ENCODE measurements at places on chromosomes 16 and 17.

DNA sequence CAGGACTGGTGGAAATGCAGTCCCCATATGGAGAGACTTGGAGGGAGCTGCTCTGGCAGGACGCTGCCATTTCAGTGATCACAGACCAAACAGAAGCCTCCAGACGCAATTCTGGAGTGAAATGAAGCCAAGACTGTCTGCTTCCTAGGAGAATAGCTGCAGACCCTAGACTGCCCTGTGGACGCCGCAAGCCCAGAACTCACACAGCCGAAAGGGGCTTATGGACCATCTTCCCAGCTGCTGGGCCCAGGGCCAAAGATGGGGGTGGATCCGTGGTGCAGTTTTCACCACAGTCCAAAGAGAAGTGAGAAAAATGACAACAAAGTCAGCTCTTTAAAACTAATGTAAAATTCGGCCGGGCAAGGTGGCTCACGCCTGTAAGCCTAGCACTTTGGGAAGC lies 165.7 kb downstream of the CBLN1 start:
- DNase-seq: no peak

DNA sequence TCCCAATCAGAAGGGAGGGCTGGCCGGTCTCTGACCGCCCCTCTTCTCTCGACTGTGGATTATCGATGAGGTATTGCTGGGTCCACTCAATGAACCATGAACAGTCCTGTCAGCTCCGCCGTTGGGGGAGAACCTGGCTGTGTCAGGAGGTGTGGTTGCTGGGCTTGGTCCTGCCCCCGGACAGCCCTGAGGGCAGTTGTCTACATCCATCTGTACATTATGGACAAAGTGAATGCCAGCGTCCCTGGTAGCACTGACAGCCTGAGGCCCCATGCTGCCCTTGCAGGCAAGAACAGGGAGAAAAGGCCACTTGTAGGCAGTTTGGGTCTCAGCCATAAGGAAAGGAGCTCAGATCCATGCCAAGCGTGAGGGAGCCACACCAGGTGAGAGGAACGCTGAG lies 38.9 kb downstream of the ST3GAL2 start:
- no peak for DNase-seq

DNA sequence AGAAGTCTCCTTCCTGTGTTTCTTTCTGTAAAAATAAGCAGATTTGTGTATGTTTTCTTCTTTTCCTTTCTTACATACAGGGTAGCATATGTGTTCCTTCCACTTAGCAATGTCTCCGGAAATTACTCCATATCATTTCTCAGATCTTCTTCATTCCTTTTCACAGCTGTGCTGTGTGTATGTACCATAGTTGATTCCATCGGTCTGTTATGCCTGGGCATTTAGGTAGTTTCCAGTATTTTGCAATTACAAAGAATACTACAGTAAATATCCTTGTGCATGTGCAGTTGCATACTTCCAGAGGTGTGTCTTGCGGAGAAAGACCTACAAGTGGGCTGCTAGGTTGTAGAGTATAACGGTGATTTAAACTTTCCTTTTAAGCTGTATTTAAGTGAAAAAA lies 69.8 kb downstream of the CLEC16A start:
- DNase-seq: no peak

DNA sequence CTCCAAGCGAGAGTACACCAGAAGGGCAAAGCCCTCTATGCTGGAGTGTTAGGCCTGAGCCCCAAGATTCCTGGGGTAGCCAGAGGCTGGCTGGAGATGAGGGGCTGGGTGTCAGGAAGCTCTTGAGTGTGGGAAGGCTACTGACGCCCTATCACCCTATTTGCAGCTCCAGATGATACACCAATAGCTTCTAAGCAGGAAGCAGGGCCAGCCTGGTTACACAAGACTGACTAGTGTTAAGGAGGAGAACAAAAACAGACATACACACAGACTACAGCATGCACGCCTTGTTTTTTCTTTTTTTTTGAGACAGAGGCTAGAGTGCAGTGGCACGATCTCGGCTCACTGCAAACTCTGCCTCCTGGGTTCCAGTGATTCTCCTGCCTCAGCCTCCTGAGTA lies 15.9 kb downstream of the POLR3K start:
- DNase-seq: no peak

- DNase-seq: no peak
Observed at GRCh38 chr17:51536627-51537026, 276.3 kb downstream of the UTP18 start.

DNA sequence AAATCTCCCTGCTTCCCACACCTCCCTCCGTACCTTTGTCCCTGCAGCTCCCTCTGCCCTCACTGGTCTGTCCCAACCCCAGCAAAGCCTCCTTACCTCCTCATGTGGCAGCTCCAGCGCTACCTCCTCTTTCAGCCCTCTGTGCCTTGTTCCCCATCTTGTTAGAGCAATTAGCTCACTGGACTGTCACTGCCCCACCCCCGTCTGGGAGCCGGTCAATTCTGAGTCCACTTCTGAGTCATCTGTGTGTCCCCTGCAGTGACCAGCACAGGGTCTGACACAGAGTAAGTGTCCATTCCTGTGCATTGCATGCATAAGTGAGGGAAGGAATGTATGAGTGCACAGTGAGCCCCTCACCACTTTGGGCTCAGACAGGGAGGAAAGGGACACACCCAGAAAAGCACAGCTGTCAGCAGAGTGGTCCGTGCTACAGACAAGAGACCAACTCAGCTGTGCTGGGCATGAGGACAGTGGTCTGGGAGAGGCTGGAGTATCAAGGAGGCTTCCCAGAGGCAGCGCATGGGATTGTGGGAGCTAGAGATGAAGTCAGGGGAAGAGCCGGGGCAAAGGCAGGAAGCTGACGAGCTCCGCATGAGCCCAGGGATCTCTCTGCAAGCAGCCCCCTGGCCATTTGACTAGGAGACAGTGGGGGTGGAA lies 45.9 kb downstream of the PITPNM3 start:
- DNase-seq: no peak

- no peak for DNase-seq
Observed at GRCh38 chr17:76032073-76032779, 5.1 kb upstream of the EVPL start.

- DNase-seq: no peak
Observed at GRCh38 chr17:6930749-6931148, 65.1 kb upstream of the ALOX12 start.

GRCh38 chr16:84446596-84447392 lies 57.7 kb downstream of the MEAK7 start:
- DNase-seq: no peak

DNA sequence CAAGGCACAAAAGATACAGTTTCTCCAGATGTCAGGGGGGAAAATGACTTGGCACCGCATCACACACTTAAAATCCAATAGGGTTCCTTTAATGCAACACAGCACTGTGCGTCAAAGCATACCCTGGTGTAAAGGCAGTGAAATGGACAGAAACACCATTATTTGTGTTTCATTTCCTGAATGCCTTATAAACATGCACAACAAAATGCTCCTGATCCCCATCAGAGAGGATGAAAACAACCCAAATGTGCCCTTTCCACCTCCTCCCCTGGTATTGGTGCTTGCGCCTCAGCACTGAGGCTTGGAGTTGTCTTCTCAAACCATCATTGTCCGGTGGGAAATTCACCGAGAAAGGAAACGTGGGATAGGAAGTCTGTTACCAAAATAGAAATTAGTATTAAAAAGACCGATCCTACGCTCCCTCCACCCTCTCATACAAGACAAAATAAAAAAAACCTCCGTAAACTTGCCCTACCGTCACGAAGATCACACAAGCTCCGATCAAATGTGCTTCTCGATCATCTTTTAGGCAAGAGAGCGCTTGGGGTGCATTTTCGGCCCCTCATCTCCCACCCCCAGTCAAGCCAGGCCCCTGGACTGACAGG lies 722 bp downstream of the CDC27 start:
- no peak for DNase-seq

DNA sequence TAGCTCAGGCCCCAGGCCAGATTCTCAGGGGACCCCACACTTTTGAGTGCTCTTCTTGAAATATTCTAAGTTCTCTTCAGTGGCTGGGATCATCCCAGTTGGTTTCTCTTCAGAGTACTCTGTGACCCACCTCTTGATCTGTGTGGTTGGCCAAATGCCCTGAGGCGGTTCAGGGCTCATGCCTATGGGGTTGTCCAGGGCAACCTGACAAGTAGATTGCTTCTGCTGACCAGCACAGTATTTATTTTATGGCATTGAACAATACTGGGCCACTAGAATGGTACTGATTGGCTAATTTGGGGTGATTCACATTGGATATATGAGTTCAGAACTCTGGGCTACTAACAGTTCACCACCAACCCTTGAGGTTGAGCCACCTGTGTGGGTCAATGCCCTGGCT lies 7.4 kb upstream of the GOSR2 start:
- DNase-seq: no peak

GRCh38 chr16:67169011-67169451 lies 1.3 kb upstream of the NOL3 start:
- no peak for DNase-seq

DNA sequence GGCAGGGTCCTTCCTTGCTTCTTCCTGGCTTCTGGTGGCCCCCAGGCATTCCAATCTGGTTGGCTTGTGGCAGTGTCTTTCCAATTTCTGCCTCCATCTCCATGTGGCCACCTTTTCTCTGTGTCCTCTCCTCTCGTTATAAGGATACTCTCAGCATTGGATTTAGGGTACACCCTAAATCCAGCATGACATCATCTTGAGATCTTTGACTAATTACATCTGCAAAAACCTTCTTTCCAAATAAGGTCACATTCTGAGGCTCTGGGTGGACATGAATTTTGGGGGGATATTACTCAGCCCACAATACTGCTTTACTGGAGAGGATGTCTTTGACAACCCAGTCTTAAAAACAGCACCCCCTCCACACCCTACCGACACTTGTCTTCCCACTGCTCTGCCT lies 18.9 kb upstream of the CFAP20 start:
- no peak for DNase-seq

GRCh38 chr16:19106625-19107020 lies 7.1 kb upstream of the ITPRIPL2 start:
- no peak for DNase-seq

GRCh38 chr17:48016112-48016511 lies 21.5 kb downstream of the COPZ2 start:
- no peak for DNase-seq

DNA sequence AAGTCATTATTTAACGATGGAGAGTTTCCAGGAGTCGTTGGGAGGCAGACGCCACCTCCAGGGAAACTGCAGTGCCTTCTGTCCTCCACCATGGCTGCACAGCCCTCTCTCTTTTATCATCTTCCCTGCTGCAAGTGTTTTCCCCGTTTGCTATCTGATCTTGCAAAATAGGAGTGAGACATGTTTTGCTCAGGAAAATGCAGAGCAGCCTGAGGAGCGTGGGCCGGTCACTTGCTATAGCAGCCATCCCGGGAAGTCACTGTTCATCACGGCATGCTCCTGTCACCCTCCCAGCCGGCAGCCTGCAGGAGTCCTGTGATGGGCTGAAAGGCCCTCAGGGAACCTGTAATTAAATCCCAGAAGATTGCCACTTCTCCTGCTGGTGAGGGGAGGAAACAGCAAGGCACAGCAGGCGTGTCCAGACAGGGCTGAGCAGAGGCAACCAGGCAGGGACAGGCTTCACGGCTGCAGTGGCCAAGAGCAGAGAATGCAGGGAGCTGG lies 143.1 kb downstream of the GSG1L start:
- DNase-seq: no peak

DNA sequence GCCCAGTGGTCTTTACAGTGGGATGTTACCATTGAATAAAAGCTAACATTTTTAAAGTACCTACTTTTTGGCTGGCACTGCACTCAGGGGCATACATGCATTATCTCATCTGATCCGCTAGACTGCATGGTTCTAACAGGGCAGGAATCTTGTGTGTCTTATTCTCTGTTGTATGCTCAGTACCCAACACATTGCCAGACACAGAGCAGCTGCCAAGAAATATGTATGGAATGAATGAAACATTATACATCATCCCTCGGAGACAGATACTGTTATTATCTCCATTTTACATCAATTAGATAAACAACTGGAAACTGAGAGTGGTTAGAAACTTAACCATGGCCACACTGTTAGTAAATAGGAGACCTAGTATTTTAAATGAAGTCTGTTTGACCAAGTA lies 74.1 kb upstream of the CDH11 start:
- DNase-seq: no peak

DNA sequence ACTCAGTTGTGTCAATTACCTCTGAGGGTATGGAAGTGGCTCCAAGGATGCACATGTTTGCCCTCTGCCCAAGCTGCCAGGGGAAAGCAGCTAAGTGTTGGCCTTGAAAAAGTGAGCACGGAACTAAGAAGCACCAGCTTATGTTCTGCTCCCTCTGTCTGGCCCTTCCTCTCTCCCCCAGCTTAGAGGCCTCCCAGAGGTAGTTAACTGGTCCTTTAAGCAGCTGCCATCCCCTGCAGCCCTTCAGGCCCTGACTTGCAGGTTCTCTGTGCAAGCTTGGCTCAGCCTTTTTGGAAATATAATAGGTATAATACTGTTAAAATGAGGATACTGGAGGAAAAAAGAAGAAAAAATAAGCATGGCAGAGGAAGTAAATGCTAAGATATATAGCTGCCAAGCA lies 7.0 kb upstream of the UBE2Z start:
- no peak for DNase-seq

- DNase-seq: no peak
Observed at GRCh38 chr17:50037321-50038107, 18.4 kb upstream of the ITGA3 start.
